Cerebellum (tissue), 4 donors: ENCODE measurements at places on chromosomes 2 and 18. TPM values are rescaled to one million over a fixed set of nuclear protein-coding genes. Genes with fewer than 3 reads are reported as not detected.

Gene NFATC1
- total RNA-seq, result 2.7 TPM

Gene PNO1
- 8.4 TPM for total RNA-seq

Gene NAT8
- total RNA-seq, result not detected

Gene ADRA2B
- total RNA-seq, result not detected

Gene TTN
- total RNA-seq, result 4.3 TPM

Gene PHOSPHO2
- 19.7 TPM for total RNA-seq

Gene ANKRD30B
- total RNA-seq, result 3.0 TPM

Gene PARD3B
- 30.6 TPM for total RNA-seq

Gene SRBD1
- 30.0 TPM for total RNA-seq

Gene ANKRD53
- total RNA-seq, result 2.3 TPM

Gene TUBA3E
- total RNA-seq, result not detected

Gene GAREM1
- 12.9 TPM for total RNA-seq

Gene ZSWIM2
- 0.18 TPM for total RNA-seq

Gene MARCHF4
- total RNA-seq, result 7.3 TPM

Gene EFR3B
- total RNA-seq, result 31.9 TPM

Gene MAP2
- total RNA-seq, result 502 TPM

Gene SERPINB10
- not detected for total RNA-seq

Gene DAW1
- total RNA-seq, result 2.8 TPM

Gene ATP6V1B1
- total RNA-seq, result not detected

Gene PARD6G
- 11.3 TPM for total RNA-seq

Gene GALNT5
- total RNA-seq, result 0.45 TPM

Gene SMYD1
- total RNA-seq, result 0.09 TPM

Gene CTIF
- total RNA-seq, result 52.4 TPM

Gene CRYGD
- 1.9 TPM for total RNA-seq

Gene CD302
- total RNA-seq, result 10.3 TPM

Gene ASAP2
- total RNA-seq, result 61.2 TPM
